ENCODE measurements at places on chromosomes 11 and 22.

- DNase-seq, result no peak
Observed at GRCh38 chr11:44443836-44444769, 121.4 kb upstream of the CD82 start.

- no peak for DNase-seq
Observed at GRCh38 chr22:27801202-27801615, 347 bp downstream of the MN1 start.

DNA sequence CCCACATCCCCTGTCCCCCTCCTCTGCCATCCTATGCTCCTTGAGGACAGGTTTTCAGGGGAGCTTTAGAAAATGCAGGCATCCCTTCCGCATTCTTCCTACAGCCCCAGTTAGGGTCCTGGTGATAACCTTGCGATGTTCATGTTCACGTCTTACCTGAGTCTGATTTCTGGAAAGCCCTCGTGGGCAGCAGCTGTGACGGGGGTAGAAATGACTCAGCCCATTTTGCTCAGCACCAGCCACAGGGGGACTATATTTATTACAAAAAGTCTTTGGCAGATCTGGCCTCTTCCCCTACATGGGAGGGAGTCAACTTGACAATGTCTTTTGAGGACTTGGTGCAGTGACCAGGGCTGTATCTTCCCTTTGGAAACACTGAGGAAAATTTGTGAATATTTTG, 12.3 kb downstream of the PKNOX2 start:
- no peak for DNase-seq

DNA sequence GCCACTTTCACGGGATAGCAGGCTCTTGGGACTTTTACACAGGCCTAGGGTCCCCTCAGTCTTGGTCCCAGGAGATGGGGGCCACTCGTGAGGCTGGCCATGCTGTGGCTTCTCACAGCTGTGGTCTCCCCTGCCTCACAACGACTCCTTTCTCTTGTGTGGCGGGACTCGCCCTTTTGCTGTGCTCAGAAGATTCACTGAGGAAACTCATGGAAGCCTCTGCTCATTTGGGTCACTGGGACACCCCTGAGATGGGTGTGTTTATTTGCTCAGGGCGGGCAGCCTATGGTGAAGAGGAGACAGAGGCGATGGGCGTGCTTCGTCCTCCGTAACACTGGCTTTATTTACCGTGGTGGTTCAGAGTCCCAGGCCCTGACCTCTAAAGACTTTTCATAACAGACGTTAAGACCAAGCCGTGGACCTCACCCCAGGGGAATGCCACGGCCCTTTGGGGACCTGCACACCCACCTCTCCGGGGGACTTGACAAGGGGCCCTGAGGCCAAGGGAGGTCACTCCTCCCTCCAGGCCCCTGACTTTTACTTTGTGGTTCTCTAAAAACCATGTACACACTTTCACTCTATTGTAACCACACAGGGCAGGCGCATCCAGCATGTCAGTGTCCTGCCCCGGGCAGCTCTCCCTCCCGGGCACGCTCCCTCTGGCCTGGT, 15.5 kb downstream of the TEF start:
- no peak for DNase-seq

- no peak for DNase-seq
Observed at GRCh38 chr11:106021181-106021966, 666 bp downstream of the MSANTD4 start.

DNA sequence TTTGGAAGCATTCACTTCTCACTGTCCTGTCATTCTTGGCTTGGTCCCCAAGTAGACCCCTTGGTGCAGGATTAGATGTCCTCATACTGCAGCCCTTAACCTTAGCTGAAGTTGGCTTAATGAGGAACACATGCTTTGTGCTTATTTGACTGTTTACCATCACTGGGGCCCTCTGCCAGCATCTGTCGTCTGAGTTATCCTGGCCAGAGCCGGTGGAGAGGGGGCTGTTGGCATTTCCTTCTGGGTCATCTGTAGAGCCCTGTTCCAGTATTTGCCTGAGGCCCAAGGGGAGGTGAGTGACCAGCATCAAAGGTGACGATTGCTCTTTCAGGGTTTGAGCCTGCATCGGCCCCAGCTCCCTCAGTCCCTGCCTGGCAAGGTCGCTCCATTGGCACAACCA, 126.4 kb upstream of the RASSF10 start:
- no peak for DNase-seq

DNA sequence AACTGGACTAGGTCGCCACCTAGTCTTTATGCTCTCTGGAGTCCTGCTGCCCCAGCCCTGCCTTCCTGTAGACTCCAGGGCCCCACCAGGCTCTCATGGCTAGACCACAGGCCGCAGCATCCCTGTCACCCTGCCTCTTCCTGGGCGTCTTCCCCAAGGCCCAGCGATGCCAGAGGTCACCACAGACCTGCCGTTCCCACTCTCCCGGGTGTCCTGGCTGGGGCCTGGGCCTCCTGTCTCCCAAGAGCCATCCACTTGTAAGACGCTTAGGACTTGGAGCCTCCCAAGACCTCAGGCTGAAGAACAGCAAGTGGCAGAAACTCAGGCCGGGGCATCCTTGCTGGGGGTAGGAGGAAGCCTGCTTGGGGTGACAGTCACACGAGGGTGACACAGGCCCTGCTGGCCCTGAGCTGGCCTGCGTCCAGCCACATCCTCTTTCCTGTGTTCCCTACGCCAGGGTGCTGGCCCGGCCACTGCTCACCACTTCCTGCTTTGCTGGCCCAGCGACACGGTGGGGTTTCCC, 2.0 kb upstream of the TCIRG1 start:
- DNase-seq, result no peak

GRCh38 chr11:61142424-61142823, 18.8 kb downstream of the VPS37C start:
- DNase-seq, result no peak

- no peak for DNase-seq
Observed at GRCh38 chr11:47345890-47346563, 6.5 kb downstream of the MYBPC3 start.

DNA sequence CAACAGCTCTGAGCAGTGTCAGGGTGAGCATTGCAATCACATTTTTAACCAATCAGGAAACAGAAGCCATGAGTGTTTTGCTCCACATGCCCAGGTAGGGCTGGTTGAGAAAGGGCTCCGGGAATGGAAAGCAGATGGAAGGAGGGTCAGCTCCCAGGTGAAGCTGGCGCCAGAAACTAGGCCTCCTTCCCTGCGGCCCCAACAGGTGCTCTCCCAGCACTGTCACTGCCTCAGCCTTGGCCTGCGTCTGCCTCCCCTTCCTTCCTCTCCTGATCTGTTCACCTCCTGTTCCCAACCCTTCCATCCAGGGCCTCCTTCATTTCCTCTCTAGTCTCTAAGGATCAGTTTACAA, 4.6 kb upstream of the VSIG10L2 start:
- no peak for DNase-seq

DNA sequence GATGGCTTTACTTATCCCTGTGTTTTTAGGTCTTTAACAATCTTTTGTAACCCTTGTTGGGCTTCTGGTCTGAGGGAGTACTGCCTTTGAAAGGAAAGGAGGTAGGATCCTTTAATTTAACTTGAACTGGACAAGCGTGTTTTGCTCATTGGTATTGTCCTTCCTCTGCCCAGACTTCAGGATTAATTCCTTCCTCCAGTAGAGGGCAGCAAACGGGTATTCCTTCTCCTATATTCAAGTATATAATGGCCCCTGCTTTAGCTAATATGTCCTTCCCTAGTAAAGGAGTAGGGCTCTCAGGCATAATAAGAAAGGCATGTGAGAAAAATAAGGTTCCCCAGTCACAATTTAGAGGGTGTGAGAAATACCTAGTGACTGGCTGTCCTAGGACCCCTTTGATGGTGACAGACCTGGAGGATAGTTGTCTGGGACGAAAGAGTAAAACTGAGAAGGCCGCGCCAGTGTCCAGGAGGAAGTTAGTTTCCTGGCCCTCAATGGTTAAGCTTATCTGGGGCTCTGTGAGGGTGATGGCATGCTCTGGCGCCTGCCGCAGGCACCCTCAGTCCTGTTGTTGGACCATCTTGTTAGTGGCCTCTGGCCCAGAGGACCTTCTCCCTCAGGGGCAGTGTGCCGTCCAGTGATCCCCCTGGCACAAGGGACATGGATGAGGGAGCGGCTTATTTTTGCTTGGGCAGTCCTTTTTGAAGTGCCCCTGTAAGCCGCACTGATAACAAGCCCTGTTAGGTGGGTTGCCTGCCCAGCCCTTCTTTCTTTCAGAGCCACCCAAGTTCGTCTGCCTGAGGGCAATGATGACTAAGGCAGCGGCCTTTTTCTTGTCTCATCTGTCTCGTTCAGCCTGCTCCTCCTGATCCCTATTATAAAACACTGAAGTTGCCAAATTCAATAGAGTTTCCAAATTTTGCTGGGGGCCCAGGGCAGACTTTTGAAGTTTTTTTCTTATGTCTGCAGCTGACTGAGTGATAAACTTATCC, 51.8 kb downstream of the C11orf71 start:
- DNase-seq, result no peak

DNA sequence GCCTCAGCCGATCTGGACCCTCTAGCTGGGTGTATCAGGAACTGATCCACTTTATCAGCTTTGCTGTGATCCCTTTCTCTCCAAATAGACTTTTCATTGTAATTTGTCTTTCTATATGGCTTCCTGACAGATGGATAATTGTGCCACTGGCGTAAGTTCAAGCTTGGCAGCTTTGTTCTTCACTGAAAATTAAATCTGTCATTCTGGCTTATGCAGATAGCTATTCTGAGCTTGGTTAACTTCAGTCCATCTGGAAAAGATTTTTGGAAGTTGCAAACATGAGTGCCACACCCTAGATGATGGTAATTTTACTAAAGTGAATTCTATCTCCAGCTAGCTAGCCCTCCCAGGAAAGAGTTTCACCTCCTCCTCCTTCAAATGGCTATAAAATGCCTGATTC, 8.1 kb downstream of the OR5A2 start:
- DNase-seq, result no peak

DNA sequence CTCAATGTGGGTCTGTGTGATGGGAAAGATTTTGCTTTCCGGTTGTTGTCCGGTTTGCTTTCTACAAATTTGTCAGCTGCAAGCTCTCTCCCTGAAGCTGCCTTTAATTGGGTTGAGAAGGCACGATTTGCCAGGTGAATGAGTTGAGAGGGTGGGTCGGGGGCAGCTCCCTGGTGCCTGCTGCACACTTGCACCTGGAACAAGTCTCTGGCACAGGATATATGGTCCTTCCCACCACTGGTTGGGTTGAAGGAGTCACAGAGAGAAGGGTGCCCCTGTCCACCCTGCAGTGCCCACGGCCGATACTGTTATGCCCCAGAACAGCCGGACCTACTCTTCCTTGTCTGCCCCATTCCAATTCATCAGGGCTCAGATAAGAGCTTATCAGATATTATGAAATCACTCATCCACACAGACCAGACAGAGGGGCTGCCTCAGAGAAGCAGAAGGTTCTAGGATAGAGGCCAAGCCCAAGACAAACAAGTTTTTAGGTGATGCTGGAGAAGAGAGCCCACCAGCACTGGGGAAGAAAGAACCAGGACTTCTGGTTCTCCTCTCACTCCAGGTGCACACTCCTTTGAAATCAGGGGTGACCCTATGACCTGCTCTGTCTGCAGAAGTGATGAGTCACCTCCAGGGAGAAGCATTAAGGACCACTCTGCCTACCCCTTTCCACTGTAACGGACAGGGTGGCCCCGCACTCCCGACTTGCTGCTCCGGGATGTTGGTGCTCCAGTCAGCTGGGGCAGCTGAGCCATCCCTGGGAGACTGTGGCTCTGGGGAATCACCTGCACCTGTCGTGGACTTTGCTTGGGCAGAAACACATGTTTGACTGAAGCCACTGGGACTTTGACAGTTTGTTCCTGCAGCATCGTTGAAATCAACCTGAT, 45.3 kb downstream of the RTL6 start:
- no peak for DNase-seq

DNA sequence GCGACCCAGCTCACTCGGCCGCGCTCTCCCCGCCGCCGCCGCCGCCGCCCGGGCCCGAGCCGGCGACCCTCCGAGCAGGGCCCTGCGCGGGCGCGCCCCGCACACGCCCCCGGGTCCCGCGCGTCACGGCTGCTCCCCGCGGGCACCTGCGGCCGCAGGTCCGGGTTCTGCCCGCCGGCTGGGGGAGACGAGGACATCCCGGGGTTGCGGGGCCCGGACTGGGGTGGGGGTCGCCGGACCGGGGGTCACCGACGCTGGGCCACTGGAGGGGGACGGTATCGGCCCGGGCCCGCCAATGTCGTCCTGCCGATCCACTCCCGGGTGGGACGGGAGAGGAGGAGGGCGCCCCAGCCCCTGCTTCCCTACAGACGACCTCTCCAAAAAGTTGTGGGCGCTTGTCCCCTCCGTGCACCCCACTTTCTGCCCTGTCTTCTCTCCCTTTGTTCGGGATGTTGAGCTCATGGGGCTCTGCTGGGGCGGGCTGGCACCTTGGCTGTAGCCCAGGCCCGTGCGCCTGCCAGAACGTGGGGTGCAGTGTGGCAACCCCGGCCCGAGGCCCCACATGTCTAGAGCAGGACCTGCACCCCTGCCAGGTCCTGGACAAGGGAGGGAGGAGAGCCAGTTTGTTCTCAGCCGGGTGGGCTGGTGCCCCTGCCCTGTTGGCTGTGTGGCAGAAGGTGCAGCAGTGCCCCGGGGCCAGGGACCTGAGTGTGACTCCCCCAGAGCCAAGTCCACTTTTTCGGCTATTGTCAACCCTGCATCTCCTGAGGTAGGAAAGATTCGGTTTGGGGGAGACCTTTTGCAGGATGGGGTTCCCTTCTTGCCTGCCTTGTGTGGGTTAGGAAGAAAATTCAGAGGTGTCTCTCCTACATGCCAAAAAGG, 40.2 kb upstream of the CELSR1 start:
- DNase-seq, result no peak

DNA sequence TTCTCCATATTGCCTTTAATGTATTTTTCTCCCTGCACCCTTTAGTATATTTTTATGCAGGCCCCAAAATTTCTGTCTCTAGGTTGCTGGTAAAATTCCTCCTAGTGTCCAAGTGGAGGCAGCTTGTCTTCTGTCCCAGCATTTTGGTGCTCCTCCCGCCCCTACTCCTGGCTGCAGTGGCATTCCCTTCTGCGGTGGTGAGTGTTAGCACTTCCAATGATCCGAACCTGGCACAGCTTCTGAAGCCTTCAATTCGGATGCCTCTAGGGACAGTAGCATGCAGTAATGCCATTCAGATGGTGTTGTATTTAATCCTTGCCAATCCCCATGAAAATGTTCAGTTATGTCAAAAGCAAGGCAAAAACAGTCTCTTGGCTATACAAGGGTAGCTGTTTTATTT, 5.9 kb downstream of the YWHAH start:
- no peak for DNase-seq

DNA sequence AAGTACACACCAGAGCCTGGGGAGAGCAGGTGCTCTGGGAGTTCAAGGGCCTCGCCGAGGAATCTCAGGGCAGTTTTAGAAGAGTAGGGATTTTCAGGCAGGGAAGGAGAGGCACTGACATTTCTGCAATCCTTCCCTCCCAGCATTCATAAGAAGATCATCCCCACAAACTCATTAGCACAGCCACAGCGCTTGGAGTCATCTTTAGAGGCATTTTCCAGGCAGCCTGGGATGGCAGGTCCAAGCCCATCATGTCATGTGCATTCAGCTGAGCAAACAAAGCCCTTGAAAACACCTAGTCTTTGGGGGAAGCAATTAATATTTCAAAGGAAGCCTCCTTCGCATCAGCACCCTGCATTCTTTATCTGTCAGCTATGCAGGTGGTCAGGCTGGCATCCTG, 43.8 kb downstream of the MAP6 start:
- DNase-seq, result no peak
